ENCODE measurements at places on chromosomes 5 and 9.

GRCh38 chr5:6261256-6261655 is 117.1 kb downstream of the MED10 start:
- no peak for DNase-seq

DNA sequence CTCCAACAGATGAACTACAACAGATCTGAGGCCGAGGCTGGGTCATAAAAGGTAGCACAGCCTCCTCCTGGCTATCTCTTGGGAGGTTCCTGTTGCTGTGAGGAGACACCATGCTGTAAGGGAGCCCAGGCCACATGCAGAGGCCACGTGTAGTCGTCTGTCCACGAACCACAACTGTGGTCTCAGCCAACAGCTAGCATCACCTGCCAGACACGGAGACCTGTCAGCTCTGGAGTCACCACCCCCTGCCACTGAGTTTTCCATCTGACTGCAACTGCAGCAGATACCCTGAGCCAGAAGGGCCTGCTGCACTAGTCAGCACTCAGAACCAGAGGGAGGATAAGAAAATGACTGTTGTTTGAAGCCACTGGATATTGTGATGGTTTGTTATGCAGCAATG is 12.7 kb upstream of the GOLM1 start:
- no peak for DNase-seq

DNA sequence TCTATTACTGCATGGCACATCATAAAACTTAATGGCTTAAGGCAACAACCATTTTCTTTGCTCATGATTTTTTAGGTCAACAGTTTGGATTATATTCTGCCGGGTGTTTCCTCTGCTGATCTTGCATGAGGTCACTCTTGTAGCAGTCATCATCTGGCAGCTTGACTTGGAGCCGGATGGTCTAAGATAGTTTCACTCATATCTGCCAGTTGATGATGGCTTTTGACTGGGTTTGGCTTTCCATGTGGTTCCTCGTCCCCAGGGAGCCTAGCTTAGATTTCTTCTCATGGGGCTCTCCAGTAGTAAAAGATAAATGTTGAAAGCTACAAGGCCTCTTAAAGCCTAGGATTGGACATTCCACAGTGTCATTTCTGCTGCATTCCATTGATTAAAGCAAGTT is 27.4 kb downstream of the LNPEP start:
- no peak for DNase-seq

DNA sequence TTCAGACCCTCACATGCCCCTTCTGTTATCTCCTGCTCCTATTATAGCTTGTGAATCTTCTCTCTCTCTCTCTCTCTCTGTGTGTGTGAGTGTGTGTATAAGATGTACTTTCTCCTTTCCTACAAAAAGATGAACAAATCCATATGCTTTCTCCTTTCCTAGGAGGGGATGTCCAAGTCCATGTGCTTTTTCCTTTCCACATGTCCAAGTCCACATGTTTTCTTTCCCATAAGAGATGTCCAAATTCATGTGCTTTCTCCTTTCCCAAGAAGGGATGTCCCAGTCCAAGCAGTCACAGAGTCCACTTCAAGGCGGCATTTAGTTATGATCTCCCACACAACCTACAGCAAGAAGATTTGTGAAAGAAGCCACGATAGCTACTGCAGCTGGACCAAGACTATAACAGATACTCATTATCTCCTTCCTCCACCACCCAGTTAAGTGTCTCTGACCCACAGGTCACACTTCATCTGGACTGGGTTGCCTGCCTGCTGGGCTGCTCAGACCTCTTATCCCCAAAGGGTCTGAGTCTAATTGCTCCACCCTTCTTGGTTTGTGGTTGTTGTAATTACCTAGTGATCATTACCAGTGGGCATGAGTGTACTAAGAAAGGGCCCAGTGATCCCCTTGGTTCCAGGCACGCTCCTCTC is 18.4 kb upstream of the FOXI1 start:
- no peak for DNase-seq

DNA sequence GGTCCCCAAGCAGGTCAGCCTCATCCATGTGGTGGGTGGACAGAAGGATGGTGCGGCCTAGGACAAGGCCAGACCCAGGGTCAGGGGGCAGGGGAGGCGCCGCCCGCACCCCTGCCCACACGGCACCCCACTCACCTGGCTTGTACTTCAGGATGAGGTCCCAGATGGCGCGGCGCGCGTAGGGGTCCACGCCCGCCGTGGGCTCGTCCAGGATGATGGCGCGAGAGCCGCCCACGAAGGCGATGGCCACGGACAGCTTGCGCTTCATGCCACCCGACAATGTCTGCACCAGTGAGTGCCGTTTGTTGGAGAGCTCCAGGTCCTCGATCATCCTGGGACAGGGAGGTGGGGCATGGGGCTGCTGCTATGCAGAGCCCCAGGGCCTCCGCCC is 12.5 kb downstream of the ABCA2 start:
- DNase-seq, result no peak

DNA sequence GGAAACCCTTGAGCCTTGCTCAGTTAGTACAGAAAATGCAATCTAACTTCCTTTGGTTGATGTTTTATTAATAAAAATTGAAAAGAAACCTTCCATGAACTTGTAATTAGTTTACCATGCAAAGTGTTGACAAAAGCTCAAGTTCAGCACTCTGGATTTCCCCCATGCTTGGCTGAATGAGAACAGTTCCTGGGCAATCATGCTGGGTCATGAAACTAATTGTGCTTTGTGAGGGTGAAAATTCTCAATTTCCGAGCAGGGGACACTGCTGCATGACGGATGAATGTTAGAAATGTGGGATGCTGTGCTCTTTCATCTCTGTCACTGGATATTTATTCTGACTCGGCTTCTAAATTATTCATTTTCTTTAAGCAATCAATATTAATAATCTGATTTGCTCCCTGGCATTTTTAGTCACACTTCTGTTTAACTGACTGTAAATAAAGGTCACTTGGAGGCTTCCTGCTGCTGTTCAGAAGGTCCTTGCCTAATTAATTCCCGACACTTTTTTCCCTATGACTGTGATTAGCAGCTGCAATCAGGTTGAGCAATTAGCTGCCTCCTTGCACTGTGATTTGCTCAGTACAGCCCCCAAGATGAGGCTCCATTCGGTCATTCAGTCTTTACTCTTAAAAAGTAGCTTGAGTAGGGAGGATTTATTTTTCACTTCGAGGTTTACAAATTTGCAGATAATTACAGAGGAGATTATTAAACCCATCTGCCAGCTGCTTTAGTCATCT is 678.1 kb upstream of the ZNF608 start:
- no peak for DNase-seq

DNA sequence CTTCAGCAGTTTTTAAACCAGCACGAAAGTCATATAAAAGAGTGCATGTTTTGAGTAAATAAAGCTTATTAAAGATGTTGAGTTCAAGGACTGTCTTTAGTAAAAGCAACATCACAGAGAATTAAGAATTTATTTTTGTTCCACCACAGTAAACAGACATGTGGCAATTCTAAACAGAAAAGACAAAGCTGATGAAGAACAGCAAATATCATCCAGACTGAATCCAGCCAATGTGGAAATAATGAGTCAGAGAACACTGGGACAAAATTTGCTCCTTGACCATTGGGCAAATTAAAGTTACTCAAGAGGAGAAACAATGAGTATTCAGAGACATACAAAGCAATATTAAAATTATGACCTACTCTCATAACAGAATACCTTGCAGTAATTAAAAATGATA is 28.8 kb downstream of the OR2K2 start:
- DNase-seq, result no peak

DNA sequence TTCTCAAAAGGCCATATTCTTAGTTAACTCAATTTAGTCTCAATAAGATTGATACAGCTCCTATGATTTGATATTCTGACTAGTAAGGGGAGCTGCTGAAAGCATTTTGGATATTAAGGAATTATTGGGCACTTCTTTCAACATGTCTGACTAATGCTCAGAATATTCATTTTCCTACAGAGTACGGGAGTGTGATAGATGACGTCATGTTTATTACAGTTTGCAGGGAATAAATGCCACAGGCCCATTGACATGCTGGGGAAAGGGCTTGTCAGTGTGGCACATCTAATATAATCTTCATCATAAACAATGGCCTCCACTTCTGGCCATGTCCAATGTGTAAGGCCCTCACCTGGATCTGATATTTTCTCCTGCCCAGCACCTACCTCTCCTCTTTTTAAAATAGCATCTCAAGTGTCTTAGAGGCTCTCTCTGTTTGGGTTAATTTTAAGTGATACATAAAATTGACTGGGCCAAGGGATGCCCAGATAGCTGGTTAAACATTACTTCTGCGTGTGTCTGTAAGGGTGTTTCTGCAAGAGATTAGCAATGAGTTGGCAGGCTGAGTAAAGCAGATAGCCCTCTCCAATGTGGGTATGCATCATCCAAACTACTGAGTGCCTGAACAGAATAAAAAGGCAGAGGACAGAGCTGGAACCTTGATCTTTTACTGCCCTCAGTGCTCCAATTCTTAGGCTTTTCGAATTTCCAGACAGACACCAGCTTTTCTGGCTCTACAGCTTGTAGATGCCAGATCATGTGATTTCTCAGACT is 99.3 kb downstream of the SLC24A2 start:
- DNase-seq, result no peak

GRCh38 chr5:141355641-141356040 is 820 bp downstream of the PCDHGA4 start:
- no peak for DNase-seq

- DNase-seq, result no peak
Measured at GRCh38 chr5:104018299-104018698, 455.7 kb upstream of the NUDT12 start.

GRCh38 chr5:142484821-142485387 is 160.1 kb upstream of the SPRY4 start:
- DNase-seq, result no peak

DNA sequence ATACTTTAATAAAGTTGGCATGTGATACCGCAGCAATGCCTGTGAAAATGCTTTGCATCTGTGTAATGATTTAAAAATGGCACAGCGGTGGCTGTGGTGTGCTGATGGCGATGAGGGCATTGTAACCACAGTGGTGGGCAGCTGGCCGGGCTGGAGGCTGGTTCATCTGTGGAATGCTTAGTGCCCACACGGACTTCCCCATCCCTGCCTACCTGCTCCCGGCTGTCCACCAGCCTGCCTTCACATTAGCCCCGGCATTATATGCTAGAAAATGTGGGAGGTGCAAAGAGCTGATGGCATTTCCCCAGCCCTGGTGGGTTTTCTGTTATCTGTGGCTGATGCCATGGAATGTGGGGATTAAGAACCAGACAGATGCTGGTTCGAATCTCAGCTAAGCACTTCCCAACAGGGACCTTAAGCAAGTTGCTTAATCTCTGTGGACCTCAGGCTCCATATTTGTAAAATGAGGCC is 2.9 kb upstream of the NDST1 start:
- DNase-seq, result no peak

DNA sequence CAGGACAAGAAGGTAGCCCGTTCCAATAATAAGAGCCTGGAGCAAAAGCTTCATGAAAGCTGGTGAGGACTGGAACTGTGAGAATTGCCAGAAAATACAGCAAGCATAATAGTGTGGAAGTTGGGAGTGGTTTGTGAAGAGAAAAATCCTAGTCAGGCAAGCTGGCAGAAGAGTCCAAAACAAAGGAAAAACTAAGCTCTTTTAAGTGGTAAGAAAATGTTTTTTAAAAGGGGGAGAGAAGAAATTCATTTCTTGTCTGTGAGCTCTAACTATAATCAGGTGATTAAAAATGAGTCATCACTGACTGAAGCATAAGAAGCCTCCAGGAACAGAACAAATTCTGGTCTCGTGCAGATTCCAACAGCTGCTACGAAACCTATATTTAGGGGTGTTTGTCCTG is 102.6 kb downstream of the CAAP1 start:
- no peak for DNase-seq

- no peak for DNase-seq
Measured at GRCh38 chr5:34622098-34622400, 34.1 kb upstream of the RAI14 start.

DNA sequence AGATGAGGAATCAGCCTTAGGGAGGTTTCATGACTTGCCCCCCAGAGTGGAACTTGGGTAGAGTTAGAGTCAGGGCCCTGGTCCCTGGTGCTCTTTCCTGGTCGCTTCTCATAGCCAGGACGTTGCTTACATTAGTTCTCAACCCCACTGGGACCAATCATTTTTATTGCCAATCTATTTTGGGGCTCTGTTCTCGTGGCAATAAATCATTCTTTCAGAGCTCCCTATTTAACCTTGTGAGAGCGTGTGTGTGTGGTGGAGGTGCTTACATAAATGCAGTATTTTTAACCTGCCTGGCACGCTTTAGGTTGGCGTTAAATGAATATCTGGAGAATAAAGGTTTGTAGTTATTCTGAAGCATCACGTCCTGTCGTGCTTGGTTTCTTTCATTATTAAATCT is 4.1 kb downstream of the TRIO start:
- no peak for DNase-seq

- no peak for DNase-seq
Measured at GRCh38 chr9:136757751-136758140, 297 bp downstream of the LCN8 start.

GRCh38 chr5:179825655-179826182 is 5.0 kb downstream of the SQSTM1 start:
- DNase-seq, result no peak

DNA sequence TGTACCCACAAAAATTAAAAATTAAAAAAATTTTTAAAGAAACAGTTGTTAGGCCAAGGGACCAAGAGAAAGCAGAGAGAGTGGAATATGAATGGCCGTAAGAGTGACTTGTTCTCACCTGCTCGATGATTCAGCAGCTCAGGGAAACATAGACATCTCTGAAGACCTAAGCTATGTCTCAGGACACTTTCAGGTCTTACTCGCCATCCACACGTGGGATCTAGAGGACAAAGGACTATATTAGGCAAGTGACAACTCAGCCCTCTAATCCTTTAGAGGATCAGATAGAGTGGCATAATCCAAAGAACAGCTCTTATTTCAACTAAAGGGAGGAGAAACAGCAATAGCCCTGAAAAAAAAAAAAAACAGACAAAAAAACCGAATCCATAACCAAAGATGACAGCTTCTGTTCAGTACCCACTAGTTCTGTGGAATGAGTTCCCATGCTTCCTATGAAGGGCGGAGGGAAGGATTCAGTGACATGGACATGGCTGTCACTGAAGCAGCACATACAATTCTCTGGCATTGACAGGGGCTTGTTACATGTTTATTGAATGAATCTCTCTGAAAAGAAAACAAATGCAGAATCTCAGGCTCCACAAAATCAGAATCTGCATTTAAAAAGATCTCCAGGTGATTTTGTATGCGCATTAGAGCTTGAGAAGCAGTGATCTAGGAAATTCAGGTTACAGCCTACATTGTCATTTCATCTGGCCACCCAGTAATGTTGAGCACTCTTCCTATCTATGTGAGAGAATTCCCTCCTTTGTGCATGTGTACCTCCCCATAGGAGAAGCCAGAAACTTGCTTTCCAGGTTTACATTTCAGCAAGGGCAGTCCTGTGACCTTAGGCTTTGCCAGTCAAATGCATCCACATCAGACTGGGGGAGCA is 96.0 kb downstream of the KIAA1958 start:
- no peak for DNase-seq

Data from glomerular endothelial cell (primary cell).